ENCODE measurements at places on chromosomes 6 and 20. TPM values are rescaled to one million over a fixed set of nuclear protein-coding genes. Genes with fewer than 3 reads are reported as not detected.
A peak's percentile ranks its signal among the peaks of the same experiment; 100 is the strongest.

DNA sequence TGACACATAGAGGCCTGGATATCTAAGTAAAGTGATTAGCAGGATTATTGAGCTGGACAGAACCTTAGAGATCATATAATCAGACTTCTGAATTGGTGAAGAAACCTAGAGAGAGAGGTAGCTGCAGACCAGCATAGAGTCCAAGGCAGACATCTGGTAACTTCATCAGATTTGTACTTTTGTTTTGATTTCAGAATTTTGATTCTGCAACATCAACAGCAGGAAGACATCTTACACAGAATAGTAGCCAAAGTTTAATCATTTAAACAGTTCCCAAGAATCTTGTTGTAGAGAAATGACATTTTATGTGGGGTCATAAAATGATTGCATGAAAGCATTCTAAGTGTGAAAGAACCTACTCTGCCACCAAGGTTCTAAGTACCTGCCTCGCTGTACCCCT is 39.4 kb downstream of the RPRD1B start:
- DNase-seq: no peak

DNA sequence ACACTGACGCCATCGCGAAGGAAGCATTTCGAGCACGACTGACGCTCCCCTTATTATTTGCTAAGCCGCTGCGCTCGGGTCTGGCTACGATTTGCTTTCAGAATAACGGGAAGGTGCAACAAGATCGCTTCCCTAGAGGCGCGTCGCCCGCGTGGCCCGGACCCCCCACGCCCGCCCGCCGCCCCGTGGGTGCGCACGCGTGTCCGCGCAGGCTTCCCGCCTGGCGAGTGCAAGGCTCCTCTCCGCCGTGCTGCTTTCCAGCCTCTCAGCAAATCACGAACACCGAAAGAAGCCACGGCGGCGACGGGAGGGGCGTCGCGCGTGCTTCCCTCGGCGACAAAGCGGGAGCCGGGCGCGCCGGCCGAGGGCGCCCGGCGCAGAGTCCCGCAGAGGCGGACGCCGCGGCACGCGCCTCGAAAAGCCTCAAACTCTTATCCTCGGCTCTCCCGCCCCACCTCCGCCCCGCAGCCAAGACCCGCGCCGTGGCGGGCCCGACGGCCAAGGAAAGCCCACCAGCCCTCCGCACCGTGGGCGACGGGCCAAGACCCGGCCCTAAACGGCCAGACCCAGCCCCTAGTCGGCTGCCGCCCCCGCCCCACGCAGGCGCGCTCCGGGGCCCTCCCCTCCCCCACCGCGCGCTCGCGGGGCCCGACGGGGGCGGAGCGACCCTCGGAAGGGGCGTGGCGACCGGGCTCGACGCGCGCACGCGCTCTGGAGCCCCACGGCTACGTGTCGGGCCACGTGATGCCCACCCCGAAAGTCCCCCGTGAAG is 987 bp upstream of the QKI start:
- no peak for DNase-seq

GRCh38 chr6:144223686-144224085 is 61.4 kb upstream of the UTRN start:
- DNase-seq: no peak

DNA sequence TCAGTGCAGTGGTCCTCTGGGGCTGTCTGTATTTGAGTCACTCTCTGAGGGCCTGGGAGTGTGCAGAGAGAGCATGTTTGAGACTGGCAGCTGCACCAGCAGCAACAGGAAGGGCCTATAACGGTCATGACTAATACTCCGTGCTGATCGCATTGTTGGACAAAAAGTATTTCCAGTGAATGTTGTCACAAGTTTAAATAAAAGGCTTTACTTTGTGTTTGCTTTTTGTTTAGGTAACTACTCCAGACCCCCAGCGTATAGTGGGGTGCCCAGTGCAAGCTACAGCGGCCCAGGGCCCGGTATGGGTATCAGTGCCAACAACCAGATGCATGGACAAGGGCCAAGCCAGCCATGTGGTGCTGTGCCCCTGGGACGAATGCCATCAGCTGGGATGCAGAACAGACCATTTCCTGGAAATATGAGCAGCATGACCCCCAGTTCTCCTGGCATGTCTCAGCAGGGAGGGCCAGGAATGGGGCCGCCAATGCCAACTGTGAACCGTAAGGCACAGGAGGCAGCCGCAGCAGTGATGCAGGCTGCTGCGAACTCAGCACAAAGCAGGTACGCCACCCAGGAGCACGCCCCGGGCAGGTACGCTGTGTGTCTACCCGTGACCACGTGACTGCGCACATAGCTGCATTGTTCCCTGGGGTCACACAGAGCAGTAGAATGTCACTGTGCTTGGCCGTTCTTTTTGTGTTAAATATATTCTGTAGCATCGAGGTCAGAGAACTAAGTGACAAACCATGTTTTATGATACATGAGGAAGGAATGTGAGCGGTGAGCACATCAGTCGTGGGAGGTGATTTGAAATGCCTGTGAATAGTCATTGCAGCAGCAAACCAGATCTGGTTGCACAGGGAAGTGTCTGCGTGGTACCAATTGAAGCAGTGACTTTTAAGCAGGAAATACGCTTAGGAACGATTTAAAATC is 174.7 kb downstream of the TMEM242 start:
- no peak for DNase-seq

- peak; percentile 44 for DNase-seq
These were observed 520 bp downstream of the SLC24A3 start for GRCh38 chr20:19212821-19213502.

- no peak for DNase-seq
These were observed 396.9 kb upstream of the ADGRB3 start for GRCh38 chr6:68238097-68238601.

DNA sequence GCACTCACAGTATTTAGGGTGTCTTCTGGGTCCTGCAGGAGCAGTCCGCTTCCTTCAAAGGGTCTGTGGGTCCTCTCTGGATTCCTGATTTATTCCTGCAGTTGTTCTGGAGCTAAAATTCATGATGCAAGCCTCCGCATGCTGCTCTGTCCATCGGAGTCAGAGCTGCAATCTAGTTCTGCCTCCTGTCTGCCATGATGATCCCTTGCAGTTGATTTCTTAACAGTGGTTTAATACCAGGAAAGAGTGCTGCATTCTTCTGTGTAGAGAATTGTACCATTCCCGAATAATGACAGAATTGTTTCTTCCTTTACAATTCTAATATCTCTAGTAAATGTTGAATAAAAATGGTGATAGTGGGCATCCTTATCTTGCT is 72.0 kb upstream of the B3GAT2 start:
- no peak for DNase-seq

DNA sequence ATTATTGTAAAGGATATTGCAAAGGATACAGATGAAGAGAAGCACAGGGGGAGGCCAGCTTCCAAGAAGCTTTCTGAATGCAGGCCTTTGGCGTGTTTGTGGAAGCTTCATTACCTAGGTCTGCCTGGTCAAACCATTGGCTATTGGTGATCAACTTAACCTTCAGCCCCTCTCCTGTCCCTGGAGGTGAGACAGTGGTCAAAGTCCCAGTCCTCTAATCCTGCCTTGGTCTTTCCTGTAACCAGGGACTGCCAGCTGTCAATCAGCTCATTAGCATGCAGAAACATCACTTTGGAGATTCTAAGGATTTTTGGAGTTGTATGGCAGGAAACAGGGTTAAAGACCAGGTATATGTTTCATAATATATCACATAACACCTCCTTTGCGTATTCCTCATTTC is 13.0 kb downstream of the RIN2 start:
- DNase-seq: no peak

GRCh38 chr6:158064725-158065251 is 83.1 kb downstream of the SYNJ2 start:
- DNase-seq: no peak

DNA sequence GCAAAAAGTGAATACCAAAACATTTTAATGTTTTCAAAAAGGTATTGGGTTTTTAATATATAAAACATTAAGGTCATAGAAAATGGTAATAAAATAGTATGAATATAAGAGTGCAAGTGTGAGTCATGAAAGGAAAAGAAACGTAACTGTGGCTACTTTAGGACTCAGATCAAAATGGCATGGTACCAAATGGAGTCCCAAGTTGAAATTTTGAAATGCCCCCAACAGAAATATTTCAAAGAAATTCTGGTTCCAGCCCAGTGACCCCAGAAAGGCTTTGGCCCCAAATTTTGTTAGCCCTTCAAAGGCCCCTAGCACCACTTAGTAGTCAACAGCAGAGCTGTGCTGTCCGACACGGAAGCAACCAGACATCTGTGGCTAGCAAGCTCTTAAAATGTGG is 6.0 kb downstream of the COL12A1 start:
- DNase-seq: no peak

DNA sequence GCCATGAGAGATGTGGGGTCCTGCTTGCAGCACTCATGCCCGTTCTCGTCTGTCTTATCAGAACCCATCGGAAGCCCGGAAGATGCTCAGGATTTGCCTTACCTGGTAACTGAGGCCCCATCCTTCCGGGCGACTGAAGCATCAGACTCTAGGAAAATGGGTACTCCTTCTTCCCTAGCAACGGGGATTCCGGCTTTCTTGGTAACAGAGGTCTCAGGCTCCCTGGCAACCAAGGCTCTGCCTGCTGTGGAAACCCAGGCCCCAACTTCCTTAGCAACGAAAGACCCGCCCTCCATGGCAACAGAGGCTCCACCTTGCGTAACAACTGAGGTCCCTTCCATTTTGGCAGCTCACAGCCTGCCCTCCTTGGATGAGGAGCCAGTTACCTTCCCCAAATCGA is 8.3 kb downstream of the PI16 start:
- DNase-seq: no peak

ZSCAN23 gene
- 13.1 TPM for polyA plus RNA-seq

OPN5 gene
- polyA plus RNA-seq: 0.04 TPM

C6orf15 gene
- not detected for polyA plus RNA-seq

RBM39 gene
- polyA plus RNA-seq: 401 TPM

DNMT3B gene
- polyA plus RNA-seq: 7.2 TPM

DZANK1 gene
- polyA plus RNA-seq: 5.0 TPM

All from left renal pelvis (tissue), 4 donors.